ENCODE measurements at places on chromosomes 6 and 20.

- H3K27ac ChIP-seq, result no peak overlapping the region
- no peaks in the 10 kb centered on the region for H3K27me3 ChIP-seq
- DNase-seq, result no peak
- H3K36me3 ChIP-seq, result no peaks in the 10 kb centered on the region
- no peak overlapping the region for H3K4me3 ChIP-seq
Measured at GRCh38 chr6:135212935-135213334, 31.8 kb downstream of the MYB start.

GRCh38 chr6:31402324-31403282 lies 792 bp upstream of the MICA start:
- no peaks in the 10 kb centered on the region for H3K36me3 ChIP-seq
- H3K27me3 ChIP-seq, result no peaks in the 10 kb centered on the region
- H3K27ac ChIP-seq, result peak overlapping the region; percentile 85
- H3K4me1 ChIP-seq, result peaks cover 23% of the 10 kb centered on the region
- DNase-seq, result no peak

- H3K27me3 ChIP-seq, result no peaks in the 10 kb centered on the region
- H3K27ac ChIP-seq, result no peak overlapping the region
- no peaks in the 10 kb centered on the region for H3K36me3 ChIP-seq
- H3K4me3 ChIP-seq, result no peak overlapping the region
- no peaks in the 10 kb centered on the region for H3K4me1 ChIP-seq
Measured at GRCh38 chr6:90989763-90990162, 402.9 kb upstream of the MAP3K7 start.

- H3K27ac ChIP-seq, result no peak overlapping the region
- no peaks in the 10 kb centered on the region for H3K36me3 ChIP-seq
- H3K27me3 ChIP-seq, result no peaks in the 10 kb centered on the region
- H3K4me3 ChIP-seq, result no peak overlapping the region
- DNase-seq, result no peak
Measured at GRCh38 chr6:110564703-110565421, 88.4 kb upstream of the SLC22A16 start.

GRCh38 chr20:1324598-1325172 lies 4.3 kb downstream of the SDCBP2 start:
- peak overlapping the region; percentile 93 for H3K27ac ChIP-seq
- DNase-seq, result no peak
- no peaks in the 10 kb centered on the region for H3K27me3 ChIP-seq
- H3K4me3 ChIP-seq, result peak overlapping the region; percentile 72
- peaks cover 64% of the 10 kb centered on the region for H3K4me1 ChIP-seq
- H3K36me3 ChIP-seq, result no peaks in the 10 kb centered on the region

DNA sequence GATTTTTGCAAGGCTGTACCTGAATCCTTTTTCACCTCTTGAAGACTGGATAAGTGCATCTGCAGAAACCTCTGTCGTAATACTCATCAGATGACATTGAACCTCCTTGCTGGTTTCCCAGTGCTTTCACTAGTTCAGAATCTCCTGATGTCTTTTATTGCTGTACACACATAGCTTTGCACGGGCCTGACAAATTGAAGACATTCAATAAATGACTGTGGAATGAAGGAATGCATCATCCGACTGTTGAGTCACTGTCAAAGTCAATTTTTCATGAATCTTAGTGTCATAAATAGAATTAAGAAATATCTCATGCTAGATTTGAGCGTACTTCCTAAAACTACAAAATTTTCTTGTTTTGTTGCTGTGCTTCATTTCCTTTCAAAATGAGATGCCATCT lies 598.2 kb upstream of the MAP3K7 start:
- no peaks in the 10 kb centered on the region for H3K4me1 ChIP-seq
- H3K4me3 ChIP-seq, result no peak overlapping the region
- no peaks in the 10 kb centered on the region for H3K27me3 ChIP-seq
- no peak for DNase-seq
- no peaks in the 10 kb centered on the region for H3K36me3 ChIP-seq

GRCh38 chr6:134352786-134353480 lies 35.0 kb upstream of the SGK1 start:
- H3K4me3 ChIP-seq, result no peak overlapping the region
- no peaks in the 10 kb centered on the region for H3K36me3 ChIP-seq
- peak overlapping the region; percentile 92 for H3K27ac ChIP-seq
- no peaks in the 10 kb centered on the region for H3K27me3 ChIP-seq
- H3K4me1 ChIP-seq, result peaks cover 29% of the 10 kb centered on the region

- H3K4me3 ChIP-seq, result no peak overlapping the region
- no peak overlapping the region for H3K27ac ChIP-seq
- H3K4me1 ChIP-seq, result no peaks in the 10 kb centered on the region
- H3K36me3 ChIP-seq, result no peaks in the 10 kb centered on the region
- H3K27me3 ChIP-seq, result peaks cover 2% of the 10 kb centered on the region
- DNase-seq, result no peak
Measured at GRCh38 chr6:106530502-106530901, 98.8 kb downstream of the RTN4IP1 start.

GRCh38 chr6:83193747-83194566 lies 800 bp downstream of the RWDD2A start:
- peak overlapping the region; percentile 88 for H3K27ac ChIP-seq
- peak; percentile 45 for DNase-seq
- no peaks in the 10 kb centered on the region for H3K27me3 ChIP-seq
- H3K36me3 ChIP-seq, result peaks cover 32% of the 10 kb centered on the region
- H3K4me1 ChIP-seq, result peaks cover 7% of the 10 kb centered on the region
- H3K4me3 ChIP-seq, result peak overlapping the region; percentile 97

- DNase-seq, result no peak
- H3K36me3 ChIP-seq, result no peaks in the 10 kb centered on the region
- no peaks in the 10 kb centered on the region for H3K4me1 ChIP-seq
- no peaks in the 10 kb centered on the region for H3K27me3 ChIP-seq
- no peak overlapping the region for H3K27ac ChIP-seq
Measured at GRCh38 chr6:137150072-137150471, 23.4 kb downstream of the IL22RA2 start.

DNA sequence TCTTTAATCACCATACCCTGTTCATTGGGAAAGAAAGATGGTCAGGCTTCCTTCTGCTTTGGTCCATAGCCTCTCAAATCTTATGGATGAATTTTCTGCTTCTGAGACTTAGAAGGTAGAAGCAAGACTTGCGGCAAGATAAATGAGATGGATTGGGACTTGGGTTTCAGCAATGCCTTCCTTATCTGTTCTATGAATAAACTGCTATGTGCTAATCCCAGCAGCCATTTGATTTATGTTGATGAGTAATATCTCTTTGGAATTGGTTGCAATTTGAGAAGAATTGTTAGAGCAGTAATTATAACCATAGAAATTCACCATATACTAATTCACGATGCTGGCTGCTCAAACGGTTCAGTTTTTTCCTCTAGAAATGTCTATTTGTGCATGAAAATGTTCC lies 48.3 kb downstream of the TXLNB start:
- H3K36me3 ChIP-seq, result no peaks in the 10 kb centered on the region
- peaks cover 43% of the 10 kb centered on the region for H3K4me1 ChIP-seq
- H3K27me3 ChIP-seq, result no peaks in the 10 kb centered on the region
- no peak overlapping the region for H3K4me3 ChIP-seq
- peak overlapping the region; percentile 84 for H3K27ac ChIP-seq
